ENCODE measurements at places on chromosomes 6 and 20.

GRCh38 chr6:170224694-170225660 is 65.9 kb downstream of the DLL1 start:
- DNase-seq = no peak

DNA sequence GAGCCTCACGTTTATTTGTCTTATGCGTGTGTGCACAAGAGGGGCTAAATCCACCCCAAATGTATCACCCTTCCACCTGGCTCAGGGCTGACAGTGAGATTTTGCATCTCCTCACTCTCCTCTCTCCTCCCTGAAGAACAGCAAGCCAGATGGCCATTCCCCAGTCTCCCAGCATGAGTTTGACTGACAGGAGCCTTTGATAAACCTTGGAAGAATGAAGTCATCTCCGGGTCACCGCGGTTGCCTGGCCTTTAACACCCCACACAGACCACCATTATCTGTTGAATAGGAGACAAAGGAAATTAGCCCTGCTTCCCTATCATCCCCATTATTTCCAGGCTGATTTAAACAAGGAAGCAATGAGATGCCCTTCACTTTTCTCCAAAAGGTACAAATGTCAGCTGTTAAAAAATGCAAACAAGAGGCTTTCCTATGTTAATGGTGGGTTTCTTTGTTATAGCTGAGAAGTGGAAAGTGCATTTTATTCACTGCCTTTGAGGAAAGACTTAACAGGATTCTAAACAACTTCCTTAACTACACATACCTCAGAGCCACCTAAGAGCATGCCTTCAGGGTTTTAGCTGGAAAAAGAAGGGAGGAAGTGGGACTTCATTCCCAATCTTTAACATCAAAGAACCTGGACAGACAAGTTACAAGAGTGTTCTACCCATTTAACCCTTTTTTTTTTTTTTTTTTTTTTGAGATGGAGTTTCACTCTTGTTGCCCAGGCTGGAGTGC is 524.8 kb upstream of the ID4 start:
- DNase-seq = no peak

DNA sequence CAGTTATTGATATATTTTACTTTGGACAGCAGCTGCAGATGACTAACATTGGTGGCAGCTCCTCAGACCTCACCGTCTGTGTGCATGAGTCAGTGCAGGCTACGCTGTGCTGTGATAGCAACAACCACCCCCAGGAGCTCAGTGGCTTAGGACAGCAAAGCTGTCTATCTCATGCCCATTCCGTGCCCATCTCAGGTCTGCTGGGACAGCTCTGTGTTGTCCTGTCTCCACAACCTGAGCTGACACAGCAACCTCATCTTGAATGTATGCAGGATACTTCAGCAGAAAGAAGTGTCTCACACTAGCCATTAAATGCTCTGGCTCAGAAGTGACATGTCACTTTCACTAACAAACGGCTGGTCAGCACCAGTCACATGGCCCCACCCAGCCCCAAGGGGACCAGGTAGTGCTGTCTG is 47.7 kb downstream of the BANF2 start:
- DNase-seq = peak; percentile 93

GRCh38 chr6:80143419-80143937 is 37.0 kb downstream of the BCKDHB start:
- DNase-seq = peak; percentile 94

DNA sequence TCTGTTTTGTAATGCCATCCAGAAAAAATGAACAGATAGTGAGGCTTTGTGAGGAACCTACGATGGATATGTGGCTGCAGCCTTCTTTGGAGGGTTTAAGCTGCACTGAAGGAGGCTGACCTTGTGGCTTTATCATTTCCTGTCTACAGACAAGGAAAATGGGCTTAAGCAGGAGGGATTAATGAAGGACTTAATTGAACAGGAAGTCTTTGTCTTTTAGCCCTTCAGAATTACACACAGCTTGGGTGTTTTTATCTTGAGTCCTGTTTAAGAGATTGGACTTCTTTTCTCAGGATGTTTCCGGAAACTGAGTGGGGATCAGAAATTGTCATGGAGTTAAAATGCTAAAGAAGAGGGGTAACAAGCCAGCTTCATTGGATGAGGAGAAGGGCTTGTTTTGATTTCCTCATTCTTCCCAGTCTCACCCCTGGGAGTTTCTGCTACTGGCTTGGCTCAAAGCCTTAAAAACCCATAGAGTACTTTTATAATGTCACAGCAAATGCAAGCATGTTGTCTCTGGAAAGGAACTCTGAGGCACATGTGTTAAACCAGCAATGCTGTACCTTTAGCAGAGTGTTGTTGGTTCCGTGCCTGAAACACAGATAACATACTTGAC is 193.6 kb downstream of the JARID2 start:
- no peak for DNase-seq

DNA sequence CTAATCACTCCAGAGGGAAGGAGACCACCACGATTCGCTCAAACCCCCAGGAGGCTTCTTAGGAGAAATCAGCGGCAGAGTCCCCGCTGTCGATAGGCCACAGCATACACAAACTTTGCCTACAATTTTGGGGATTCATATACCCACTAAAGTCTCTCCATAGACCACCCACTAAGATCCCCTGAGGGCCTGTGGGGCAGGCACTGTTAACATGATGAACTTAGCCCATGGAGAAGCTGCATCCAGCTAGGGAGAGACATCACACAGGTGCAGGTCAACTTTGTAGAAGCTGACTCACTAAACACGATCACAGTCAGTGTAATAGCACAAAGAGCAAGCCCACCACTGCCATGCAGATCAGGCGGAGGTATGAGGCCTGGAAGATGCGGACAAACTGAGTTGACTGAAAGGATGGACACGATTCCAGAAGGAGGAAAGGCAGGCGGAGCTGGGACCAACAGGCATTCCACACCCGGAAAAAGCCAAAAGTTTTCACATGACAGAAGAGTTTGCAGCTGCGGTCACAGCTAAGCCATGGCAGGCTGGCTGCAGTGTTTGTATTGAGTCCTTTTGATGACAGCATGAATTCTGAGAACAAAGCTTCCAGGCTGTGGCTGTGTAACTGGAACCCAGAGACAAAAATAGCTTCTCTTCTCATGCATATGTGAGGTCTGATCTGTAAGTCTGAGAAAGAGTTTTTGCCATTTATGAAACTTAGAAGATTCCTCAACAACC is 75.7 kb upstream of the QKI start:
- DNase-seq = no peak

DNA sequence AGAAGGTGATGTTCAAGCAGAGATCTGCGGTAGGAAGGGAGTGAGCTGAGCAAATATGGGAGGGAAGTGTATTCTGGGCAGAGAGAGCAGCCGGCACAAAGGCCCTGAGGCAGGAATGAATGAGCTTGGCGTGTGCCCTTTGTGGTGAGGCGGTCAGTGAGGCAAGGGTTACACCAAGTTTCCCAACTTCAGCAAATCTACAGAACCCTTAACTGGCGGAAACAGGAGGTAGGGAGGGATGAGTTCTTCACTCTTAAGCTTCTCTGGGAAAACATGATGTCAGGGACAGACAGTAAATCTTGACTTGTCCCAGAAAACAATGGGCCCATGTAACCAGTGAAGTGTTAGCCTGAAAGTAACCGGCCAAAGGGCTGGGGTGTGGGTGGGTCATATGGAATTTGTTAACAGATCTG is 97.1 kb upstream of the PTPN1 start:
- DNase-seq = peak; percentile 96

DNA sequence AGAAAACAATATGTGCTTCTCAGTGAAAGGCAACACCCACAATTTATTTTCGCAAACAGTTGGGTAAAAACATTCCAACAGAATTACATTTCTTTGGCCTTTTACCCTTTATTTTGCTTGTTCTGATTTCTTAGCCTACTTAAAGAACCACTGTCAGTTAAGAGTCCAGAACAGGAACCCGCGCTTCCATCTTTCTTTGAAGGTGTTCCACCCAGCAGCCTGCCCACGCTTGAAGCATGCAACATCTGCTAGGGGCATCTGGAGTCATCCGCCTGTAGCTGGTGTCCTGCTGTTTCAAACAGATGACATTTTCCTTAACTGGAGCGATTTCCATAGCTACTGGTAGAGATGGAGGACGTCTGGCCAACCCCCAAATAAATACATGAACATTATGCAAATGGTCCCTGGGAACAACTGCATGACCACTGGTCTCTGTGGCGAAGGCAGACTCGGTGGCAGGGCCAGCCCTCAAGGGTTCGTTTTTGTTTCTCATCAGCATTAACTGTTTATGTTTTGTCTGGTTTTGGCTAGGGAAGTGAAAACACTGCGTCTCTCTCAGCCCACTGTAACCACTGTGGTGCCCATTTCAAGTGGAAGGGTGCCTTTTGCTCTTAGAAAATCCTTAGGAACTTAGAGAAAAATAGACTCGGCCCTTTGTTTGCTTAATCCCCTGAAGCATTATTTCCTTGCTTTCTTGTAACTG is 51.6 kb downstream of the LAMA4 start:
- DNase-seq = peak; percentile 60

GRCh38 chr6:100209323-100210136 is 215.5 kb upstream of the MCHR2 start:
- peak; percentile 38 for DNase-seq

GRCh38 chr20:20677186-20677585 is 35.3 kb downstream of the RALGAPA2 start:
- DNase-seq = peak; percentile 17

GRCh38 chr6:169132352-169132940 is 121.2 kb downstream of the THBS2 start:
- no peak for DNase-seq

DNA sequence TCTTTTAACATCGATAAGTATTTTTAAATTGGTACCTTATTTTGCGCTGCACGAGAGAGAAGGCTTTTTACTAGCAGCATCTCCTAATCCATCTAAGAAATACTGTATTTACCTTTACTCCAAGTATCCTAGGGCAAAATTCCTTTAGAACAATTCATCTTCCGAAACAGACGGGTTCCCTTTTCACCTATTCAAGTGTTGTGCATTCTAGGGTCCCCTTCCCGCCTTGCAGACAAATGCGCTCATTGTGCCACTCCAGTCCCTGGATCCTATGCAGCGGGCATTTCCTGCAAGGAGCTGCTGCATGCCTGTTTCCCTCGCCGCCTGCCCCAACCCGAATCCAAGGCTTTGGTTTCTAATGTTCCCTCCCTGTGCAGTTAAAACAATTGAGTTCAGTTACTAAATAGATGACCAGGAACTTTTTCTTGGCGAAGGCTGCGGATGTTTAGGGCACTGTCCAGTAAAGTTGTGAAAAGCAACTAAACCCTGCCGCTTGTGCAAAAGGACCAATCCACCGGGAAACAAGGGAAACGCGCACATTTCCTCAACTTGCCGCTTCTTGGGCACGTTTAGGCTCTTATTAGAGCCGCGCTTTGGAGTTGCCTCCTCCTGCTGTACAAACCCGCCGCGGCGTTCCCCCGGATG is 556 bp upstream of the SCAF8 start:
- DNase-seq = peak; percentile 66

DNA sequence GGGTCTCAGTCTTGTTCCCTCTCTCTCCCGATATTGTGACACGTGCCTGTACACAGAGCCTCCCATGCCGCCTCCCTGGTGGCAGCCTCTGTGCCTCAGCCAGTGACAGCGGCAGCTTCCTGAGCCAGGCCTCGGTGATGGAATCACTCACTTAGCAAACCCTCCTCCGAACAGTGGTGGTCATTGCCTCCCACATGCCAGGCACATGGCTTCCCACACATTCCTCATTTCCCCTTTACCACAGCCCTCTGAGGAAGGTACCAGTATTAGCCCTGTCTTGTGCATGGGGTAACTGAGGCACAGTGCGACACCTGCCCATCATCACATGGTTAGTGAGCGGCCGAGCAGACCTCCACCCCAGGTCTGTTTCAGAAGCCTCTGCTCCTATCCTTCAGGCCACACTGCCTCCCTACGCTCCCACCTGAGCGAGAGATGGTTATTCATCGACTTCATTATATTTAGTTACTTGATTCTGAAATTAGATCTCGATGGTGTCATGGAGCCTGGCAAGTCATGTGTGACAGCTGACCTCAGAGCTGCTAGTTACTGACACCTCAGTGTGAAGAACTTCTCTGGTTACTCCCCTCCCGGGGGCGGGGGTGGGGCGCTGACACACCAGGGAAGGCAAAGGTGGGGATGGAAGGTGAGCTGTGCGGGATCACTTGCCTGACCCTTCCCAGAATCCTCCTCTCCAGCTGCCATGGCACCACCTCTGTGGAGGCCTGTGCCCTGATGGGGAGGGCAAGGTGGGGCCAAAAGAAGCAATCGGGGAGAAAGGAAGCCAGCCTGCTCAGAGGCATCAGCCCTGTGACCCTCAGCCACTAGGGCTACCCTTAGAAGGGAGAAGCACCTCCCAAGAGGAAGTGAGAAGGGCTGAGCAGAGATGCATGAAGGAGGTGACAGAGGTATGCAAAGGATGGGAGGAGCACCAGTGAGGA is 17.9 kb downstream of the MDGA1 start:
- no peak for DNase-seq

- peak; percentile 55 for DNase-seq
Observed at GRCh38 chr20:7967199-7967844, 27.1 kb upstream of the HAO1 start.

DNA sequence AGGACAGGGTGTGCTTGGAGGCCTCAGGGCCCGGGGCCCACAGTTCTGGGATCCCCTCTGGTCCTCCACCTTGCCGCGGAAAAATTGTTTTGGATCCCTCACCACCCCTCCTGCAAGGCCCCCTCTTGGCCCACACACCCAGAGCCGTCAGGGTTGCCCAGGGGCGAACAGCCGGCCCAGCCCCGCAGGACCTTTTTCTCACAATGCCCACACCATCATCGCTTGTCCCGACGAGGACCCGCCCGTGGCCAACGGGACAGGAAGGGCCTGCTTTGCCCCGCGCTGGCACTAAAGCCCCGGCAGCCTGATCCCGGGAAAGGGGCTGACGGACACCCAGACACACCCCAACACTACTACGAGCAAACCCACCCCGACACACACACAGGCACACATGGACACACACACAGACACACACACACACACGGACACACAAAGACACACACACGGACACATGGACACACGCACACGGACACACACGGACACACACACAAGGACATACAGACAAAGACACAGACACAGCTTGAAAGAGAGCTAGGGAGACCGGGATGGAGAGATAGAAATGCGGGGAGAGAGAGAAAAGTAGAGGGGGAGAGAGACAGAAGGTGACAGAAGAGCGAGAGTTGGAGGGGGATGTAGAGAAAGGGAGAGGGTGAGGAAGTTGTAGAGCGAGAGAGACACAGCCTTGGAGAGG is 1493.5 kb upstream of the DEFB115 start:
- no peak for DNase-seq

GRCh38 chr6:32972353-32973143 is 4.2 kb downstream of the BRD2 start:
- no peak for DNase-seq

Measured in fibroblast of mammary gland (primary cell).